ENCODE measurements at places on chromosomes 12 and 14.

DNA sequence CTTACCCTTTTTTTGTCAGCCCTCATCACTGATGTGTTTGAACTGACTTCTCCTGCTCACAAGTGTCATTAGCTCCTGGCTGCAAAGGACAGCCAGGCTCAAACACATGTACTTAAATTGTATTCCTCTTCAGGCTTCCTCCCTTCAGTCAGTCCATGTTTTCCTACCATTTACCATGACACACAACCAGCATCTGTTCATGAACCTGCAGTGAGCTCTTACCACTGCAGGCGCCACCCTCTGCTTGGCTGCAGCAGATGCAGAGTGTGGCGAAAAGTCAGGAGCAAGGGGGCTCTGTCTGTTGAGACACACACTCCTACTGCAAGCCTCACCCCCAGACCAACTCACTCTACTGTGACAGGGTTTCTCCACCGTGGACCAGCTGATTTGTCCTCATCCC is 70.2 kb downstream of the TSPAN11 start:
- DNase-seq = no peak

DNA sequence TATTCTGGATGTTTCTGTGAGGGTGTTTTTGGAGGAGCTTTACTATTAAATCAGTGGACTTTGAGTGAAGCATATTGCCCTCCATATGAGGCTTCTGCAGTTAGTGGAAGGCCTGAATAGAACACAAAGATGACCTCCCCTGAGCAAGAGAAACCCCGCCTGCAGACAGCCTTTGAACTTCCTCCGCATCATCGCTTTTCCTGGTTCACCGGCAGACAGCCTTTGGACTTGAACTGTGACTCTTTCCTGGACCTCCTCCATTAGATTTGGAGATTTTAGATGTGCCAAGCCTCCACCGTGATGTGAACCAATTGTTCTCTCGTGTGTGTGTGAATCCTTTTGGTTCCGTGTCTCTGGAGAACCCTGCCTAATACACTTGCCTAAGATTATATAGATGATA is 208.4 kb downstream of the EFCAB11 start:
- no peak for DNase-seq

DNA sequence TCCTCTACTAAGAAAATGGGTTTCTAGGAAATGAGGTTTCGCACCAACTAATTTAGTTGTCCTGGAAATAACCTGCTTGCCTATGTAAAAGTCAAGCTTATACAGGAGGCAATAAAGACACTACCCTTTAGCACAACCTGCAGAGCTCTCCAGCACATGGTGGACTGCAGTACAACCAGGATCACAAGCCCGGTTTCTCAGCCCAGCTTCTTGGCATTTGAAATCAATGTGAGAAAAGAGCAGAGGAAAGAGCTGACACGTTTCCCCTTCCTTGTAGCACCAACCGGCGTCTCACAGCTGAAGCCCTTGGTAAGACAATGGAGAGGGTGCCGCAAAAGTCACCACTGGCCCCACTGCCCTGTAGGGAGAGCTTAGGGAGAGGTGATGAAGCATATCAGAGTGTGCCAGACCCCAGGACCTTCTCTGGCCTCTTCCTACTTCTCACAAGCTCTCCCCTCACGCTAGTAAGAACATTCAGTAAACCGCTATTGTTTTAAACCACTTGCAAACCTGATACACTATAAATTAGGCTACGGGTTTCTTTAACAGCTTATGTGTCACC is 8.6 kb downstream of the SPTLC2 start:
- DNase-seq = no peak

DNA sequence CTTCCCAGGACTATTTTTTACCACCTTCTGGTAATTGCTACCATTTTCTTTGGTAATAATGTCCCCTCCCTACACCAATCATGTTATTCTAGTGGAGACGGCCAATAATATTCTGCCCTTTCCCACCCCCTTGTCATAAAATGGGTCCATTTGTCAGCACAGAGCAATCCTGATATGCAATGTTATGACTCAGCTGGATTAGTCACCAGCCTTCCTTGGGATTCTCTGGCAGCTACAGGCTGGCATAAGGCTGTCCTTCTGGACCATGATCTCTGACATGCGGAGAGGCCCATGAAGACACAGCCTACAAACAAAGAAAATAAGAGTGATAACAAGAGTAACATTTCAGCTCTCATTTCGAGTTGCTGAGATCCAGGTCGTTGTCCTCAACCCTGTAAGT is 222.0 kb upstream of the CPNE8 start:
- no peak for DNase-seq

GRCh38 chr12:16884056-16884455 is 278.1 kb upstream of the LMO3 start:
- no peak for DNase-seq

- no peak for DNase-seq
Observed at GRCh38 chr12:73372856-73373255, 1100.7 kb downstream of the TRHDE start.

DNA sequence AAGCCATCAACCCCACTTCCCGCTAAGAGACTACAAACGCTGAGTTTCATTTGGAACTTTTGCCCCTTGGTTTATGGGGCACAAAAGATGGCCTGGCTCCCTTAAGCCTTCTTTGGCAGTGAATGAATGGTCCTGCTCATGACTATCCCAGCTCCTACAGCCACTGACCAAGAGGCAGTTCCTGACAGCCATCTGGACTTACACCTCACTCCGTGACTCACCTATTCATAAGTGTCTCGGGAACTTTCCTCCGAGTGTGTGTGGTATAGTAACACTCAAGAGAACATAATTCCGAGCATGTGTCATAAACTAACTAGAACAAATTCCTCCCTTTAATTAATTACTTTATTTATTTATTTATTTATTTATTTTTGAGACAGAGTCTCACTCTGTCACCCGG is 51.9 kb upstream of the NUDT4 start:
- DNase-seq = no peak

- DNase-seq = no peak
Observed at GRCh38 chr12:85188619-85189018, 91.4 kb upstream of the ALX1 start.

DNA sequence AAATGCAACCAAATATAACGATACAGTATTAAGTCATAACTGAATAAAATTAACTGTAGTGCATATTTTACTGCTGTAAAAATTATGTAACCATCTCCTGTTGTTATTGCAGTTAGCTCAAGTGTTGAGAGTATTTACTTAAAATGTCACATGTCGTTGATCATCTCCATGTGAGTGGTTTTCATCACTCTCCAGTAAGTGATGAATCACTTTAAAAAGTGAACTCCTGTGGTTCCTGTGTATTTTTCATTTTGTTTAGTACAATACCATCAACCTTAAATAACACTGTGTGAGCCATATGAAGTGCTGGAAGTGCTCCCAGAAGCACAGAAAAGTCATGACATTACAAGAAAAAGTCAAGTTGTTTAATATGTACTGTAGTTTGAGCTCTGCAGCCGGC is 104.7 kb upstream of the SLCO1B1 start:
- DNase-seq = no peak

- DNase-seq = peak; percentile 31
Observed at GRCh38 chr12:89383235-89384049, 31.1 kb upstream of the DUSP6 start.

DNA sequence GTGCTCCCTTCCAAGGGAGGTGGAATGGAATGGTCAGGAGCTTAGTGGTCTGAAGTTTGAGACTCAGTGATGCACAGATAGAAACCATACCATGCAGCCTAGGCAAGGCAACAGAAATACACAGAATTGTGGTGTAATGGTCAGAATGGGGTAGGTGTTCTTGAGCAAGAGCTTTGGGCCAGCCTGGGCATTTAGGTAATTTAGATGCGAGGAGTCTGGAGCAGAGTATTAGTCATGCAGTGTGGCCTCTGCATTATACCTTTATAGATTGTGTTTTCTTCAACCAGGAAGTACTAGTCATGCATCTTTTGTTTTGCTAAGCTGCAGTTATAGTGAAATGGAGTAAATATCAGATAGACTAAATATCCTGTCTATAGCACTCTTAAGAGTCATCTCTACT is 118.3 kb downstream of the DAAM1 start:
- DNase-seq = no peak

- DNase-seq = no peak
Observed at GRCh38 chr12:13978876-13979275, 2.5 kb downstream of the GRIN2B start.

DNA sequence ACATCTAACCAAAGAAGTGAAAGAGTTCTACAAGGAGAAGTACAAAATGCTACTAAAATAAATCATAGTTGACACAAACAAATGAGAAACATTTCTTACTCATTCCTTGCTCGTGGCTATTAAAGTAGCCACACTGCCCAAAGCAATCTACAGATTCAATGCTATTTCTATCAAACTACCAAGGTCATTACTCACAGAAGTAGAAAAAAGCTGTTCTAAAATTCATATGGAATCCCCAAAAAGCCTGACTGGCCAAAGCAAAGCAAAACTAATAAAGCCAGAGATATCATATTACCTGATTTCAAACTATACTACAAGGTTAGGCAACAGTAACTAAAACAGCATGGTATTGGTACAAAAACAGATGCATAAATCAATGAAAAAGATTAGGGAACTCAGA is 305.6 kb downstream of the RPAP3 start:
- DNase-seq = no peak

DNA sequence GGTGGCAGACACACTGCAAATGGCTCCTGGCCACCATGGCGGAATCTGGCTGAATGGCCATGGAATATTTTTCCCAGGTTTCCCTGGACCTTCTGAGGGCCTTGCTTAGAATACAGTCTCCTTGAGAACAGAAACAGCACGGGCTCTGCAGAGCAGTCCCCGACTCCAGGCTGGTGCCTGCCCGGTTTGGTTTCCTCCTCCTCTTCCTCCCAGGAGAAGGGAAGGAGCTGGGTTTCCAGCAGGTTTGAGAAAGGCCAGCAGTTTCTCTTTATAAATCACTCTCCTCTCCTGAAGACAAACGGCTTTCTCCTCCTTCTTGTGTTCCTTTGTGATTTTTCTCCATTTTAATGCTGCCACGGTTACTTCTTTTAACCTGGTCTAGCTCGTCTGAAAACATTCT is 106.8 kb upstream of the RFLNA start:
- no peak for DNase-seq

- peak; percentile 35 for DNase-seq
Observed at GRCh38 chr12:103924761-103925641, 5.2 kb upstream of the HSP90B1 start.

DNA sequence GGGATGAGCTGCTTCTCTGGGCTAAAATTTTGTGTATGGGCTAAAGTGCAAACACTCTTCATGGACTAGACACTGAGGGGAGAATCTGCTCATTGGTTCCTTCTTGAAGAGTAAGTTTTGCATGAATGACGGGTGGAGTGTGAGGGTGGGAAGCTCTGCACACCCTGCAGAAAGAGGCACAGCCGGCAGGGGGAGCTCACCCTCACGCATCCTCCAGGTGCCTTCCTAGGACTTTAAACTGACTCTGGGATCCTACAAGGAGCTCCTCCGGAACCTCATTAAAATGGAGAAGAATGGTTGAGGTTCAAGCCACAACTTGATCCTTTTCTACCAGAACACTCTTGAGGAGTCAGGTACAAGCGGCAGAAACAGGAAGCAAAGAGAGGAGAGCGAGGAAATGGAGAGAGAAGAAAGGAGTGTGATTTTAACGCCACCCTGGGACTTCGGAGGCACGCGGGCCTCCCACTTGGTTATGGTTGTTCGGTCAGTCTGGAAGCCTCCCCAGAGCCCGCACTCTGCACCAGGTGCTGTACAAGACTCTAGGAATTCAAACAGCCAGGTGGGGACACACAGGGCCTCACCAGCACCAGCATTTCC is 87.5 kb downstream of the SETD3 start:
- DNase-seq = no peak

DNA sequence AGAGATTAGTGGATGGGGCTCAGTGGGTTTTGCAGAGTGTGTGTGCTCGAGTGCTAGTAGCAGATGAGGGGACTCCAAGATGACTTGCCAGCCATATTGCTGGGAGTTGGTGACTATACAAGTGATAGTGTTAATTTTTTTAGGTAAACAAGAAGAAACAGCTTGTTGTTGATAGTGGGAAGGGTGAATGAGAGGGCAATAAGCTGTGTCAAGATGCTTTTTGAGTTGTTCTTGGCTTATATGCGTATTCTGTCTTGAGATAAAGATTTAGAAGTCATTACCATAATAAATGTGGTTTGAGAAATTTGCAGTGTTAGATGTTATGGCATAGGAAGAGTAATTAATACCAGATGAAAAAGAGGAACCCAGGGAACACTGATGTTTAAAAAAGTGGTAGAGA is 75.3 kb downstream of the RCOR1 start:
- DNase-seq = no peak

DNA sequence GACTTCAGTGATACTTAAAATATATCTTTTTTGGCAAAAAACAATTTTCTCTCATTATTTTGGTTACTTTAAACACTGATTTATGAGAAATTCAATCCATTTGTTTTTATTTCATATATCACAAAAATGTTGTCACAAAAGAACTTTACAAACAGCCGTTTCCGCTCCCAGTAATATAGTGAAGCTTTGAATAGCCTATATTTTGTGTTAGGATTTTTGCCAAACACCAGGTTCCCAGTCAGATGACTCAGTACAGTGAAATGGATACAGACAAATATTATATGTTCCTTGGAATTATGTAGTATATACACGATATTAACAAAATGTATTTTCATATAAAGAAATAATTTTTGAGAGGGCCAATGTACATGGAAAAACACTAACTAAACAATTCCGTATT is 411.1 kb downstream of the CCER1 start:
- DNase-seq = no peak

GRCh38 chr12:93127582-93128331 is 198.7 kb upstream of the EEA1 start:
- no peak for DNase-seq

DNA sequence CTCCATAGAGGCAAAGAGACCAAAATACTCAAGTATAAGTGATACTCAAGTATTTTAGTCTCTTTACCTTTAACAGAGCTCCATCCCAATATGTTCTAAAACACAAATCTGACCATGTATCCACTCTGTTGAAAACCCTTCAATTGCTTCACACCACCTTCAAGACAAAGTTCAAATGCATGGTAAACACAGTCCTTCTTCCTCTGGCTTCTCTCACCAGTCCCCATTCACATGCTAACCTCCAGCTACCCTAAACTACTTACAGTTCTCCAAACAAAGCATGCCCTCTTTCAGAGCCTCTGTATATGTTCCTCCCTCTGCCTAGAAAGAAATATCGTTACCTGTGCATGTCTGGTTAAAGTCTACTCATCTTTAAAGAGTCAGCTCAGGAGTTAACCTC is 100.2 kb downstream of the NUMB start:
- DNase-seq = no peak

- DNase-seq = no peak
Observed at GRCh38 chr14:55309761-55310365, 38.6 kb downstream of the FBXO34 start.

DNA sequence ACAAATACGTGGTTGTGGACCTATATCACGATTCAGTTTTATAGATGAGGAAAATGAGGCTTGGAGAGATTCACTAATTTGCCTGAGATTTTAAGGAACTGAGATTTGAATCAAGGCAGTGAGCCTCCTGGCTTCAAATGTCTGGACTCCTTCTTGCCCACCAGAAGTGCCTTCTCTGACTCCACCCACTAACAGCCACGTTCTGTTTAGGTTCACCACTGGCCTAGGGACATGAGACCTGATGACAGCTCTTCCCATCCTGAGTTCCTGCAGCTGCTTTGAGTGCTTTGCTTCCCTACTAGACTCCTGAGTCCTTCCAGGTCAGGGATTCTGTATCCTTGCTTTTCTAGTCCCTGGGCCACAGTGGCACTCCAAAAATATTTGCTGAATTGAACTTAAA is 57.1 kb downstream of the PLBD1 start:
- no peak for DNase-seq
